Stimulated activated CD4-positive, alpha-beta T cell treated with anti-CD3 and anti-CD28 coated beads, Interleukin-4, amount 100 ng/mL, for 48 hours (primary cell): ENCODE measurements at places on chromosomes 3 and 15.

- no peak for DNase-seq
Measured at GRCh38 chr15:81893182-81893835, 152.5 kb downstream of the MEX3B start.

GRCh38 chr15:70267879-70268278 lies 170.2 kb upstream of the TLE3 start:
- DNase-seq: no peak

DNA sequence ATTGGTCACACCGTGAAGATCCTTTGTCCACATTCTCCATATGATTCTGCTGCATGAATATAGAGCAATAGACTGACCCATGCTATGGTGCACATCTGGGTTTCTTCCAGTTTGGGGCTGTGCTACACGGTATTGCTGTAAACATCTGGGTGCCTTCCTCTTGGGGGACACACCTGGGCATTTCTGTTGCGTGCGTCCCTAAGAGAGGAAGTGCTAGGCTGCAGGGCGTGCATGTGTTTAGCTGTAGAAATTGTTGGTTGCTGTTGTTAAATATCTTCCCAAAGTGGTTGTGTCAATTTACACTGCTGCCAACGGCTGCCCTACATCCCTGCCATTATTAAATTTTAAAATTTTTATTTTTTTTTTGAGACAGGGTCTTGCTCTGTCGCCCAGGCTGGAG lies 52.4 kb downstream of the NUP210 start:
- DNase-seq: no peak

- no peak for DNase-seq
Measured at GRCh38 chr15:97301166-97301565, 659.3 kb upstream of the ARRDC4 start.

DNA sequence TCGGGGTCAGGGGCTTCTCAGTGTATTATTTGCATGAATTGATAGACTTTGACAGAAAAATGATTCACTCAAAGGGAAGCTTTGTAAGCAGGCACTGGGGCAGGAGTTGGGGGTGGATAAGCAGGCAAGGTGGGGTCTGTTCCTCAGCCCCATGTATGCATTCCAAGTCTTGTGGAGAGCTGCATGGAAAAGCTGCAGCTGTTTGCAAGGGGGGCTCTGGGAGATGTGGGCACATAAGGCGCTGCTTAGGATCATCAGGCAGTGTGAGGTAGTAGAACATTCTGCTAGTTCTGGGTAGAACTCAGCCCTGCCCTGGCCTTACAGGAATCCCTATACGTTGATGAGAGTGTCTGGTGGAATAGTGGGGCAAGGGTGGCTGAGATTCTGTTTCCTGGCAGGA lies 154.2 kb upstream of the LRIG1 start:
- DNase-seq: no peak

- no peak for DNase-seq
Measured at GRCh38 chr3:145089337-145089736, 1071.6 kb downstream of the PLOD2 start.

- no peak for DNase-seq
Measured at GRCh38 chr3:95883801-95884200, 930.6 kb upstream of the EPHA6 start.

- no peak for DNase-seq
Measured at GRCh38 chr3:186320862-186321568, 41.0 kb downstream of the DGKG start.

GRCh38 chr3:100081986-100082692 lies 32.2 kb downstream of the FILIP1L start:
- no peak for DNase-seq

GRCh38 chr3:83039422-83039821 lies 1278.0 kb upstream of the GBE1 start:
- no peak for DNase-seq

DNA sequence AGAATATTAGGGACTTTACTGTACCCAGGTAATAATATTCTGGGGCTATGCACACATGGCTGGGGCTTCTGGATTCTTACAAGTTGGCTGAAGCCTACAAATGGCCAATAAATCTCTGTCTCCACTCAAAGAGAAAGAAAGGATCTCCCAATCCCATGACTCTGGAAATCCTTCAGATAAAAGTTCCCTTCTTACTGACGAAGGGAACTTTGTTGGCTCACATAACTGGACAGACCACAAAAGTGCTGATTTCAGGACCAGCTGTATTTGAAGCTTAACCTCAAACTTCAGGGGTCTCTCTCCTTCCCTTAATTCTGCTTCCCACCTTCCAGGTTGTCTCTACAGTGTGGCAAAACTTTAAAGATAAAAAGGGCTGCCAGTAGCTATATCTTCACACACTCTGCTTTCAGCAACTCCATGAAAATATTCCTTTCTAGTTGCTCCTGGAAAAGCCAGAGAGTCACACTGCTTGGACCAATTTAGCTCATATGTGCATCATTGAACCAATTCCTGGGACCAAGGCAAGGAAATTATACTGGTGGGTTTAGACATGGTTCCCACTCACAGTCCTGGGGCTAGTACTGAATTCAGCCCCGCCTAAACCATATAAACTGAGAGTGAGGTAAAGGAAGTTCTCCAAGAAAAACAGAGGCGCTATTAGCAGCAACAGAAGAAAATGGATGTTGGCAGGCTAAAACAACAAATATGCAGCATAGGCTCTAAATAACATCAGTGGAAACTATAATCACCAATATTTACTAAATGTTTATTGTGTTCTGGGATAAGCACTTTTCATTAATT lies 290.0 kb upstream of the GADL1 start:
- DNase-seq: no peak
